ENCODE measurements at places on chromosomes 7 and 10.
A peak's percentile ranks its signal among the peaks of the same experiment; 100 is the strongest.

- DNase-seq, result no peak
Measured at GRCh38 chr10:77417359-77417758, 220.2 kb downstream of the KCNMA1 start.

GRCh38 chr7:154699417-154699816 lies 303.5 kb downstream of the PAXIP1 start:
- no peak for DNase-seq

- DNase-seq, result no peak
Measured at GRCh38 chr10:22133749-22134624, 83.8 kb downstream of the EBLN1 start.

DNA sequence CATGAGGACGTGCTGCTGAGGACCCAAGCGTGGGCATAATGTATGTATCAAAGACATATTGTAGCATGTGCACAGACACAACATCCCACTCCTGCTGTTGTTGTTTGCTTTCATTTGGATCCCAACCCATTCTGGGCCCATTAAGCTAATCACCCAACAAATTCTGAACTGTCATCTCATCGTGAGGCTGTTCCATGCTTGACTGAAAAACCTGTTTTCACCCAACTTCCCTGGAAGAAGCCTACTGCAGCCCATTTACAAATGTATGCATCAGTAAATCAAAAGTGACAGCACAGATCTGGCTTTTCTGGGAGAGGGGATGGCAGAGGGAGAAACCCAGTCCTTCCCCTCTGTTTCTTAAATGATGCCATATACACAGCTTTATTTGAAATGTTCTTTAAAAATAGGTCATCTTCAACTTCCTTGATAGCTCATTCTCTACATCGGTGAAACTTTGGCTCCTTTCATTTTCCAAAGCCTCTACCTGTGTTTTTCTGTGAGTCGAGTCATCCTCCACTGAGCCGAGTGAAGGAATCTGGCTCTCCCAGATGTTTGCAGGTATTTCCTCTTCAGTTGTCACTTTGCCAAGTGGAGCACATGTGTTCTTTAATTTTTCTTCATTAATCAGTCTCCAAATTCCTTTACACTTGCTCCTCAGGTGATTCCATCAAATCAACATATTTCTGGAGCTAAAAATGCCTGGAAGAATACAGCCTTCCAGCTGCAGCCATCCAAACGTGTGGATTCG lies 151.8 kb downstream of the CHN2 start:
- no peak for DNase-seq

- no peak for DNase-seq
Measured at GRCh38 chr7:71750290-71750689, 618.3 kb downstream of the GALNT17 start.

DNA sequence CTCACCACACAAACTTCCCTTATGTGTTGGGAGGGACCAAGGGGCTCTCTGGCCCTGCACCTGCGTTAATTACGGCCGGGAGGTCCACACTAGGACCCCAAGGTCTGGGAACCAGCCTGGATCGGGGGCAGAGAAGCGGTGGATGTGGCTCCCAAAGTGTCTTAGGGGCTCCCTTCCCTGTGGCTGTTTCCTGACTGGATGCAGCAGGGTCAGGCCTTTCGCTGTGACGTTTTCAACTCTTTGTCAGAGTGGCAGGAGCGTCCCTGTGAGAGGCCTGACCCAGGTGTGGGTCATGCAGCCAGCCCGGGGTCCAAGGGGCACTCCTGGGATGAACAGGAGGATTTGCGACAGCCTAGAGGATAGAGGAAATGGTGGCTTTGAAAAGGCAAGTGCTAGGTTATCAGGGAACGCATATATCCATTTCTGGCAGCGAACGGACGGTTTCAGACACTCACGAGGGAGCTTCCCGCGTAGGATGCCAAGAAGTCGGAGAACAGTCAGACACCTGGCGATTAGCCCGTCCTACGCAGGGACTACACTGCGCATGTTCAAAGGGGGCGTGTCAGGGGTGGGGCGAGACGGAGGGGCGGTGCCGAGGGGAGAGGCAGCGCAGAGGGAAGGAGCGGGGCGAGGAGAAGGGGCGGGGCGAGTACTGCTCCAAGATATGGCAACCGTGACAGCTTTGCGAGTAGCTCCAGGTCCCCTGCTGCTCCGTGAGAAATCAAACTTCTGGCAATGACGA lies 46.2 kb upstream of the ZNF716 start:
- DNase-seq, result no peak

GRCh38 chr10:110304394-110304779 lies 333 bp downstream of the SMNDC1 start:
- no peak for DNase-seq

GRCh38 chr7:4682621-4683042 lies 537 bp downstream of the FOXK1 start:
- DNase-seq, result peak; percentile 29

DNA sequence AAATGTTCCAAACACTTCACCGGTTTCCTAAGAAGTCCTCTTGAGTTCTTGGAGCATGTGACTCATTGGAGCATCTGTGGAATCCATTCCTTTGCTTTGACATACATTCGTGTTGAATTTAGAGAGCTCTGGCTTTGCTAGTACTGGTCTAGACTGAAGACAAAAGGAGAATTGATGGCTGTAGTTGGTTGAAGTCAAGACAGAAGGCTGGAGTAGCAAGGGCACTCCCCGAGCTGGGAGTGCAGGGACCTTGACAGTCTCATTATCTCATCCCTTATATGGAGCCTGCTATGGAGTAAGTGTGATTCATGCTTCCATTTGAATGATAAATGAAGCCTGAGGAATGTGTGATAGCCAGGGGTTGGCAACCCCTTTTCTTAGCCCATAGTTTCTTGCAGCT lies 1249.1 kb downstream of the TYW1 start:
- no peak for DNase-seq

DNA sequence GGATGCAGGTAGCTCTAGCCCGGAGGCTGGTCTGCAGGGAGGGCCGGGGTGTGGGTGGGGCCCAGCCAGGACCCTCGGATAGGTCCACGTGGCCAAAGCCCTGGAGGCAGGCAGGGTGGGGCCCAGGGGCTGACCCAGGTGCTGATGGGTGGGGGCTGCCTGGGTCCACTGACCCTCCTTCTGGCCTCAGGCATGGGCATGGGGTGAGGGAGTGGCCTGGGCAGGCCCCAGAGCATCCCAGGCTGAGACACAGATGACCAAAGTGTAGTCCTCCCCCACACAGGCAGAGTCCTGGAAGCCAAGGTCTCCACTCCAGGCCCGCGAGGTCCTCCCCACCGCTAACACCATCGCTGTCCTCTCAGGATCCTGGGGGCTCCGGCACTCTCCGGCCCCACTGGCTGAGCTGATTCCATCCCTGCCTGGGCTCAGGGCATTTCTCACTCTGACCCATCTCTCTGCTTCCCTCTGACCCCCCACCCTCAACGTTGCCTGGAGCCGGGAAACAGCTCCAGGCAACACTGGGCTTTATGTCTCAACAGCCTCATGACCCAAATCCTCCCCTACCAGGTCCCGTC lies 20.7 kb upstream of the PPP2R2D start:
- no peak for DNase-seq

DNA sequence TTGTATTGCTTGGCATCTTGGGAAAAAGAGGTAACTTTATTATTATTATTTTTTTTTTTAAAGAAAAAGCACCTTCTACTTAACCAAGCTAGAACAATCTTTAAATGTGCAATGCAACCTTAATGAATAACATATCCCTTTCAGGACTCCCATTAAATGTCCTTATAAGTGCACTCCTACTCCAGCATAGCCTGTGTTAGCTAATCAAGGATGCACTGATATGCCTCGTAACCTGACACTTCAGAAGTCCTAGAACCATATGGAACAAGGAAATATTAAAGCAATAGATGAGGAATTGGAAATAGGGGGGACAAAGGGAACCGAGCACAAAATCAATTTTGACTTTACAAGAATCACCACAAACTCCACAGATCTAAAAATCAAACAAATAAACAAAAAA lies 522.4 kb downstream of the PARD3 start:
- DNase-seq, result no peak

DNA sequence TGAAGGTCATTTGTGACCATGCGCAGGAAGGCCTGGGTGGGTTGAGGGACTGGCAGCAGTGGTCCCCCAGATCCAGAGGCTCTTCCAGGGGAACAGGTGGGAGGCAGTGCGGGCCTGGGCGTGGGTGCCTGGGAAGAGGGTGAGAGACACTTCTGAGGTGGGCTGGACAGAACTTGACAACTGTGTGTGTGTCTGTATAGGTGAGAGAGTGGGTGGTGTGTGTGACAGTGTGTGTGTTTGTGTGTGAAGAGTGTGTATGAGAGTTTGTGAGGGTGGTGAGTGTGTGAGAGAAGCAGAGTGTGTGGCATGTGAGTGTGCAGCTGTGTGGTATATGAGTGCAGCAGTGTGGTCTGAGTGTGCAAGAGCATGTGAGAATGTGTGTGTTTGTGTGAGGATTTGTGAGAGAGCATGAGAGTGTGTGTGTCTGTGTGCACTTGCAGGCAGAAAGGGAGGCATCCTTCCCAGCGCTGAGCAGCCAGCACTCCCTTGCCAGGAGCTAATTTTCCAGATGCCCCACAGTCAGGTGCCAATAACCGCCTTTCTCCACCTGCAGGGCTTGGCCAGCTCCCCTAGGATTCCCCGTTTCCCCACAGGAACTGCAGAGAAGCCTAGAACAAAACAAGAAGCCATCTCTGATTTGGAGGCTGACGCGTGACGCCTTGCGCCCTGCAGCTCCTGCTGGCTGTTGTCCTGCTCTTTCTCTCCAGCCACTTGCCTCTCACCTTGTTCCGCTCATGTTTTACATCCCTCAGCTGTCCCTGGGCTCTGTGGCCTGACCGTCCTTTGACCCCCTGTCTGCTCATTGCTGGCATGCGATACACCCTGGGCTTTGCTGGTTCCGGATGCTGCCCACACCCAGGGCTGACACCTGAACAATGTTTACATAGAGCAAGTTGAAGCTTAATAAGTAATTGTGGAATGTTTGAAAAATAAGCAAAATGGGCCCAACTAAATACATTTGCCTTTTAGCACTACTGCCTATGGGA lies 88.0 kb downstream of the TMEM178B start:
- DNase-seq, result no peak

GRCh38 chr10:31927565-31927883 lies 1.1 kb downstream of the ARHGAP12 start:
- no peak for DNase-seq

GRCh38 chr10:69360485-69361302 lies 56.0 kb downstream of the TACR2 start:
- no peak for DNase-seq

GRCh38 chr7:159128767-159129166 lies 15.9 kb downstream of the VIPR2 start:
- no peak for DNase-seq

DNA sequence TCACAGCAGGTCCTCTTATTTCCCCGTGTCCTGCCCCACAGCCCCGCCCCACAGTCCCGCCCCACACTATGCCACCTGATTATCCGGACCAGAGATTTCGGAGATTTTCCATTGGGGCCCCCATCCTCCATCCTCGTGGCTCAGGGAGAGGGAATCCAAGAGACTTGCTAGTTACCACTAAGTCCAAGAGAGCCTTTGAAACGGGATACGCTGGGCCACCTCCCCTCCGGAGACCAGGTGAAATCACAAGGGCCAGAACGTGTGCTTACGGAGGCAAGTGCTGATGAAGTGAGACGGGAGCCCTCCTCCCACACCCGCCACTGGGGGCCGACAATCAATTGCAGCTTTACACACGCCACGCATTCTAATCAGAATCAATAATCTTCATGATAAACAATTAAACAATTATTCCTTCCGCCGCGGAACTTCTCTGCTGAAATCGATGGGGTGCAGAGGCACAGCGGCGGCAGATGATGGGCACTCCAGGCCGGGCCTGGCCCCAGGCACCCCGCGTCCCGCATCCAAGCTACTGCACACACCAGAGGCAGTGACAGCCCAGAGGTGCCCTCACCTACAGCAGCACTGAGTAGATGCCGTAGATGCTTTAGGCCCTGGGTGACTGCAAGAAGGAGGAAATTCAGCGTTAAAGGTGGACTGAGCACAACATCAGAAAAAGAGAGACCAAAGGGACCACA lies 534.0 kb upstream of the FOXK1 start:
- DNase-seq, result no peak

- no peak for DNase-seq
Measured at GRCh38 chr10:33921970-33922605, 587.6 kb upstream of the NRP1 start.

- DNase-seq, result no peak
Measured at GRCh38 chr7:77697535-77697831, 1.2 kb downstream of the RSBN1L start.

All from T-helper 2 cell treated with Interferon-gamma antibody and Interleukin-4, amounts not matched to agents 5 μg/mL and 100 μg/mL, for 36 hours (primary cell).